Transverse colon (tissue), 4 donors: ENCODE measurements at places on chromosomes 7 and 10.

DNA sequence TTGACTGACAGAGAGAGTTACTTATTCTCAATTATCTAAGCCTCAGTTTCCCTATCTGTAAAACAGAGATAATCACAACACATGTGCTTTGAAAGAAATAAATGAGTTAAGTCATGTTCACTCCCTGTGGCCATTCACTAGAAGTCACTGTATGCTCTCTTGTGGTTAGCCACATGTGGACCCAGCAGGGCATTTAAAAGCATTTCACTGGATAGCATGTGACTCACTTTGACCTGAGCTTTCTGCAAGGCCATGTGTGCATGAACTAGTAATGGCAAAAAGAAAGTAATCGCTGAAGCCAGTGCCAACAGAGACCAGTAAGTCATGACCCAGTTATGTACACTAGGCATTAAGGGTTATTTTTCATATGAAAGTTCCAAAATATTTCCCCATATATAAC is 557.0 kb upstream of the IGFBP3 start:
- no peak for DNase-seq

DNA sequence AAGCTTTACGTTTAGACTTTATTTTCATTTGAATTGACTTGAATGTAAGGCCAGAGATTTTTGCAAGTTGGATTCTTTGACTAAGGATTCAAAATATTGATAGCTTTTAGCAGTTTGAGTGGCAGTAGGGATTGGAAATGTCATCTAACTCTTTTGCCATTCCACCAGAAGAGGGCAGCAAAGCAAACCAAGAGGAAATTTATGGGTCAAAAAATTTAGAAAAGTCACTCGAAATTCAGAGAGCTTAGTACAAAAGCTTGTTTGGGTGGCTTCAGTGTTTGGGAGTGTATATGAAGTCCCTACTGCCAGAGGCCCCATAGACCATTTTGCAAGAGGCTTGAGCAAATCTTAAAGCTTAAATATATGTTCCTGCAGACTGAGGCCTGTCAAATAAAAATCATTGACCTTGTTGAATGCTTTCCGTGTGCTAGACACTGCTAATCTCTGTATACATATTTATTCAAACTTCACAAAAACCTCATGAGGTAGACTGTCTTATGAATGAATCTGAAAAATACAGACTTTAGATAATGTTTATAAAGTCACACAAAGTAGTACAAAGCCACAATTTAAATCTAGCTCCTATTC is 44.6 kb upstream of the RSBN1L start:
- DNase-seq: no peak

- no peak for DNase-seq
Measured at GRCh38 chr7:51685794-51686193, 369.2 kb upstream of the COBL start.

DNA sequence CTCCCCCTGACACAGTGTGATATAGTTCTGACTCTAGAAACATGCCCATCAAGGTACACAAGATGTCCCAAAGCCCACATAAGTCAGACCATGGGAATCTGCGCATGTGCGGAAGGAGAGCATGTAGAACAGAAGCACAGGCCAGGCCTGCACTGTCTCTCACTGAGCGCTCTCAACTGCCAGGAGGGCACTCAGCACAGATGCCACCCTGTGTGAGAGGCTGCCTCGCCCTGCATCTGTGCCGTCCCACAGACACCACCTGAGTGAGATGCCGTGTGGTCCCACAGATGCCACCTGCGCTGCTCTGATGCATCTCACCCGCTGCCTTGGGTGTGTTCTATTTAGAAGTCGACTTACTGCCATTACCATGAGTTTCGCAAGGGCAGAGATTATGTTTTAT is 98.4 kb downstream of the VOPP1 start:
- DNase-seq: no peak
